ENCODE measurements at places on chromosomes 6 and 20. TPM values are rescaled to one million over a fixed set of nuclear protein-coding genes. Genes with fewer than 3 reads are reported as not detected.
A peak's percentile ranks its signal among the peaks of the same experiment; 100 is the strongest.

GTSF1L gene
- total RNA-seq: not detected

SNX9 gene
- total RNA-seq: 10.5 TPM

KIAA1755 gene
- total RNA-seq: 73.6 TPM

KCNK5 gene
- total RNA-seq: 0.97 TPM

- no peak for ATAC-seq
These were observed 68.9 kb downstream of the ZNF217 start for GRCh38 chr20:53524589-53525312.

DNA sequence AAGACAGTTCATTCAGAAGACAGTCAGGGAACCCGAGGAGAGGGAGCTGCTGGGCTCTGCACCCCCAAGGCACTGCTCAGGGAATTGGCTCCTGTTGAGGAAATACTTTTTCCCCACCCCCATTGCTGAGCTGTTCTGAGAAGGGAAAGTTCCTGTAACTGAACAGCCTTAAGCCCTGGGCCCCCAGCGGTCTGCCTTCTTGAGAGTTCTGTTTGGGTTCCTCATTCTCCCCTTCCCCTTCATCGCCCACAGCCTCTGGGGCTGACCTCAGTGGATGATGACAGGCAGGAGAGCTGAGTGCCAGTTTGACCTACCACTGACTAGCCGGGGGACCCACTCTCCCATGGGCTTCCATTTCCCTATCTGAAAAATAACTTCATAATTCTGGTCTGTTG, 10.7 kb downstream of the HCK start:
- ATAC-seq: no peak

GRCh38 chr20:44720997-44721784, 6.0 kb downstream of the CCN5 start:
- ATAC-seq: no peak

GRCh38 chr6:131909408-131910218, 41.6 kb downstream of the CCN2 start:
- peak; percentile 88 for ATAC-seq

DNA sequence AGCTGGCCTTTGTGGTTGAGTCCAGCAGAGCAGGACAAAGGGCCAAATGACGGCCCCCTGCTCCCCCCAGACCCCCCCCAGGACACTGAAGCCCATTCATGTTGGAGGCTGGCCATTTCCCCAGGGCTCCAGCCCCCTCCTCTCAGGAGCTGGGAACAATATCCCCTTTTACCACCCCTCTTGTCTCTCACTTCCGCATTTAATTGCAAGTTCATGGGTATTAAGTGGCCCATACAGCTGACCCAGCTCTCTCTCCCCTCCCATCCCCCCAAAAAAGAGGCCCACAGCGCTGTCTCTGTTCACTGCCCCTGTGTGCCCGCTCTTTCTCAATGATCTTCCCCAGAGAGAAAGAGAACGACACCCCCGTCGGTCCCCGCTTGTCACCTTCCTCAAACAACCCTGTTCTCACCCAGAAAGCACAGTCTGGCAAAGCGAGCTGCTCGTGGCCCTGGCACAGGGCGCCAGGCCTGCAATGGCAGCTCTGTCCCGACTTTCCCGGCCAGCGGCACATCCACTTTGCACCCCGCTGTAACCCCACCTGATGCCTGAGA, 30.4 kb downstream of the PREX1 start:
- ATAC-seq: peak; percentile 8

GRCh38 chr20:49030954-49031619, 15.0 kb upstream of the CSE1L start:
- ATAC-seq: no peak

- no peak for ATAC-seq
These were observed 55.0 kb downstream of the LYRM2 start for GRCh38 chr6:89583559-89583958.

DNA sequence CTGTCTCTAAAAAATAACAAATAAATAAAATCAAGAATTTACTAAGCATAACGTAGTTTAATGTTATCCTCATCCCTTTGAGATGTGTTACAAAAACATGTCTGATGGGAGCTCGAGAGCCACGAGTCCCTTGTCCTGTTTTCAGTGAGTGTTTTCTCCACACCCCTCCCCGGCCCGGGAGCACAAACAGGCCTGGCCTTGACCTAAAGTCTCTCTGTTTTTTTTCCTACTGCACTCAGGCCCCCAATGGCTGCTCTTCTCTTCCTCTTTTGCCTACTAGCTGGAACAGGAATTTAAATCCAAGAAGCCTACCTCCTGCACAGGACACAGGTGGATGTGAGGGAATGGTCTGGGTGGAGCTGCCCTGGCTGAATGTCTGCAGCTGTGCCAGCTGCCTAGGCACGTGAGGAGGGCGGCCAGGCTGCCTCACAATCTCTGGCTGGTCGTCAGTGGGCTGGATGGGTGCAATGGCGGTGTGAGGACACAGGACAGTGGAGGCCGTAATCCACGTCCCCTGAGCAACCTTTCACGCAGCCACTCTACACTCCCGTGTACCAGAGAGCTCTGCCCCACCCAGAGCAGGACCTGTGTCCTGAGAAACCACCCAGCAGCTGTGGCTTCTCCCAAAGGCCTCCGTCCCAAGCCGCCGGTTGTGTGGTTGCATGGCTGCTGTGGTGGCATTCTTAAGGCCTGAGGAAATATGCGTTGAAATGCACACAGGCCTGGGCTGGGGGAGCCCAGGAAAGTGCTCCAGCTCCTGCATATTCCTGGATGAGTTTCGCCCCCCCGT, 117.5 kb downstream of the FAM120B start:
- ATAC-seq: no peak

DNA sequence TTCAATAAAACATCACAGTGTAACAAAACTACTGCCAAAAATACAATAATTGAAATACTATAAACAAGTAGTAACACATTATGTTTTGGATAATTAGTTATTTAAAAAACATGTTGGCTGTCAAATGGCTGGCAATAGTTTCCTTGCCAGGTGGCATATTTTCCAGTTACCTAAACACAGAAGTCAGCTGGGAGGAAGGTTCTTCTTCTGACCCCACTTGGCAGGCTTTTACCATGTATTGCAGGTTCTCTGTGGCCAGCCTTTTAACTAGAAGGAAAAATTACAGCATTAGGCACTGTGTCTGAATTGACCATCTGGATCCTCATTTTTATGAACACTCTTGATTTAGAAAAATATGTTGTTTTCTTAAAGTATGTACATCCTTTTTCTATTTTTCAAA, 131.4 kb downstream of the MMS22L start:
- ATAC-seq: no peak

Data from motor neuron (in vitro differentiated cells).